ENCODE measurements at places on chromosomes 3 and 15. TPM values are rescaled to one million over a fixed set of nuclear protein-coding genes. Genes with fewer than 3 reads are reported as not detected.

DNA sequence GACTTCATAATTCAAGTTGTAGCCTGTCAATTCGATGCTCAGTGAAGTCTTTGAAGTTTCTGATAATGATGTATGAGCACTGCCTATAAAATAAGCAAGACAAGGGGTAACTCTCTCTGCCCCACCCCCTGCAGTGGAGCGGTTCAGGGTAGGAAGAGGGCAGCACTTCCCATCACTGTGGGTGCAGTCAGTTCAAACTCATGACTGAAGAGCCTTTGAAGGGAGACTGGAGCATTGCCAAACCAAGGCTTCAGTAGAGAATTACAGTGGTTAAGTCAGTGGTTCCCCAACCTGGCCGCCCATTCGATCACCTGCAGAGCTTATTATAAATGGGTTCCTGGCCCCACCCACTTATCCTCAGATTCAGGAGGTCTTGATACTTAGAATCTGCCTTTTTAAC, 190.6 kb downstream of the SHQ1 start:
- DNase-seq = no peak

Gene PLIN1
- total RNA-seq = 2.1 TPM

DNA sequence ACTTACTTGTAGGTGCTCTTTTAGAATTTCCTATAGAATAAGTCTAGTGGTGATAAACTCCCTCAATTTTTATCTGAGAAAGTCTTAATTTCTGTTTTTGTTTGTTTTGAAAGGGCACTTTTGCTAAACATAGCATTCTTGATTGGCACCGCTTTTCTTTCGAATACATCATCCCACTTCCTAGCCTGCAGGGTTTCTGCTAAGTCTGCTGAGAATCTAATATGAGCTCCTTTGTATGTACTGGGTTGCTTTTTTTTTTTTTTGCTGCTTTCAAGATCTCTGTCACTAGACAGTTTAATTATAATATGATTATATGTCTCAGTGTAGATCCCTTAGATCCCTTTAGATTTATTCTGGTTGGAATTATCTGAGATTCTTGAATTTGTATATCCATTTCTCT, 21.5 kb downstream of the PFN2 start:
- DNase-seq = no peak

Gene NCEH1
- 43.6 TPM for total RNA-seq

DNA sequence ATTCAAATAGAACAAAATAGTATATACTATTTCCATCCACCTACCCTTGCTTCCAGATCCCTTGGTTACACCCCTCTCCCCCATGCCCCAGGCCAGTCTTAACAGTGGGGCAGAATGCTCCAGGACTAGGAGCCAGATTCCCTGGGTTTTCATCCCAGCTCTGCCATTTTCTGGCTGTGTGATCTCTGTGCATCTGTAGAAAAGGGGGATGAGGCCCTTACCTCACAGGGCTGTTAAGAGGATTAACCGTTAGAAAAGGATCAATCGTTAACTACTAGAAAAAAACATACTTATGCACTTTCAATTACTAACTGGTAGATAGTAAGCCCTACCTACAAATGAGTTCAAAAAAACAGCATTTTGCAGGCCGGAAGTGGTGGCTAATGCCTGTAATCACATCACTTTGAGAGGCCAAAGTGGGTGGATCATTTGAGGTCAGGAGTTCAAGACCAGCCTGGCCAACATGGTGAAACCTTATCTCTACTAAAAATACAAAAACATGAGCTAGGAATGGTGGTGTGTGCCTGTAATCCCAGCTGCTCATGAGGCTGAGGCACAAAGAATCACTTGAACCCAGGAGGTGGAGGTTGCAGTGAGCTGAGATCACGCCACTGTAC, 11.7 kb downstream of the EBLN2 start:
- DNase-seq = no peak

DNA sequence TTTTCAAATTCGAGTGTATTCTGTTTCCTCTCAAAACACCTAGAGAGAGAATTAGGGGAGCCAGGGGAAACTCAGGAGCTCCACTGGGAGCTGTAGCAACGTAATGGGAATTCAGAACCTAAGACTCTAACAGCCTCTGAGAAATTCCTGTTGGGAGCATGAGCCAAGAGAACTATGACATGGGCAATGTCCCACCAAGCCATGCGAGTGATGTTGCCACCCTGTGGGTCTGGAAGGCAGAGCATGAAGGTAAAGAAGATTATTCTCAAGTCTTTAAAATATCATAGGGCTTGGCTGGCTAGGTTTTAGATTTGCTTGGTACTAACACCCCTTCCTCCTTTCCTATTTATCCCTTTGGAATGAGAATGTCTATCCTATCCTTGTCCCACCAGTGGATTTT, 392.6 kb upstream of the ADAMTS9 start:
- DNase-seq = no peak

GRCh38 chr15:68299436-68299835, 21.9 kb downstream of the FEM1B start:
- DNase-seq = no peak

- no peak for DNase-seq
These were observed 5.0 kb upstream of the LYSMD4 start for GRCh38 chr15:99738021-99738847.

DNA sequence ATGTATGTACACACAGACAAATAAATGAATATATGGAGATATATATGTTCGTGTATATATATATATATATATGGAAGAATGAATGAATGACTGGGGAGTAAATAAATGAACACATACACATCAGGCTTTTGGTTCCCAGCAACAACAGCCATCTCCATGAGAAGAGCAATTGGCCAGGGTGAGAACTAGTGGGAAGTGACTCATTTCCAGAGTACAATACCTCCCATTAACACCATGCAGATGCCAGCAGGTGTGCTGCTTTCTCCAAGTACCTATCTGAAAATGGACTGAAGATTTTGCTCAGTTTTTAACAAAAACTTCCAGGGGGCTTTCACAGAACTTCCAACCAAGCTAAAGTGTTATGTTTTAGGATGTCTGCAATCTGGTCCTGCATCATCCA, 179.8 kb upstream of the SLC2A2 start:
- no peak for DNase-seq

Gene C15orf39
- 32.7 TPM for total RNA-seq

- no peak for DNase-seq
These were observed 36.1 kb upstream of the CNTN6 start for GRCh38 chr3:1056744-1057143.

GRCh38 chr15:91099616-91099994, 452 bp upstream of the SV2B start:
- DNase-seq = no peak
